ENCODE measurements at places on chromosomes 12 and 14.

DNA sequence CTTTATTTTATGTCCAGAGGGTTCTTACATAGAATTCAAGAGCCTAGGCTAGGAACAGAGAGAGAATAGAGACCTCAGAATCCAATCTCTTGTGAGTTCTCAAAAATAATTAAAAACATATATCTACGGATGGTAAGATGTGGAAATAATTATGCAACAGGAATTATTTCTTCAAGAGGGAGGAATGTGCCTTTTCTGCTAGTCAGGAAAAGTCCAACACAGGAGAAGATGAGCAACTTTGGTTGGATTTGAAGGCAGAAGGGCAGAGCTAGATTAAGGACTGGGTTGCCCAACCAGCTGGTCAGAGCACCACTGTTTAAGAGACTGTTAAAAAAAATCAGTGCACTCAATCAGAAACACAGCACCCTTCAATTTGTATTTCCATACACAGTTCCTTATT lies 365.5 kb downstream of the ETNK1 start:
- DNase-seq: no peak

DNA sequence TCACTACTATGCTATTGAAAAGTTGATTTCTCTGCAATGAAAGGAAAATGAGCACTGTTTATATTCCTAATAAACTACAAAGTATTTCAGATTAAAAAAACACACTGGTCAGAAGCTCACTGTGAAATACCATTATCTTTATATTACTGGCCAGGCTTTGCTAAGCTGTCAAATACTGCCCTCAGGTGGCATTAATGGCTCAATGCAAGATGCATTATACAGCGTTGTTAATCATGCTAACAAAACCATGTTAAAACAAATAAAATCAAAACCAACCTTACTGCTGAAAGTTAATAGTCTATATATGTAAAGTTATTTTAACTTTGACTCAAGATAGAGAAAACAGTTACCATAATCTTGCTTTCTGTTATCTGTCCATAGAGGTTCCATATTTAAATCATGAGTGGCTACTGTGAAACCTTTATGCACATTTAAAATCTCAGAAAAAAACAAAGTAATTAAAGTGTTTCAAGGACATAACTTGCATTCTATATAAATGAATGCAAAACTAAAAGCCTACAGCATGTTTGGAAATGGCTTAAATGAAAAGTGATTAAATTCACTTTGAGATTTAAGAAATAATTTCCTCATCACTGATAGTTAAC lies 121.7 kb downstream of the RALGAPA1 start:
- DNase-seq: no peak

GRCh38 chr14:56666716-56667115 lies 87.1 kb downstream of the TMEM260 start:
- DNase-seq: no peak

- no peak for DNase-seq
Observed at GRCh38 chr14:33940561-33941011, 10.3 kb downstream of the EGLN3 start.

DNA sequence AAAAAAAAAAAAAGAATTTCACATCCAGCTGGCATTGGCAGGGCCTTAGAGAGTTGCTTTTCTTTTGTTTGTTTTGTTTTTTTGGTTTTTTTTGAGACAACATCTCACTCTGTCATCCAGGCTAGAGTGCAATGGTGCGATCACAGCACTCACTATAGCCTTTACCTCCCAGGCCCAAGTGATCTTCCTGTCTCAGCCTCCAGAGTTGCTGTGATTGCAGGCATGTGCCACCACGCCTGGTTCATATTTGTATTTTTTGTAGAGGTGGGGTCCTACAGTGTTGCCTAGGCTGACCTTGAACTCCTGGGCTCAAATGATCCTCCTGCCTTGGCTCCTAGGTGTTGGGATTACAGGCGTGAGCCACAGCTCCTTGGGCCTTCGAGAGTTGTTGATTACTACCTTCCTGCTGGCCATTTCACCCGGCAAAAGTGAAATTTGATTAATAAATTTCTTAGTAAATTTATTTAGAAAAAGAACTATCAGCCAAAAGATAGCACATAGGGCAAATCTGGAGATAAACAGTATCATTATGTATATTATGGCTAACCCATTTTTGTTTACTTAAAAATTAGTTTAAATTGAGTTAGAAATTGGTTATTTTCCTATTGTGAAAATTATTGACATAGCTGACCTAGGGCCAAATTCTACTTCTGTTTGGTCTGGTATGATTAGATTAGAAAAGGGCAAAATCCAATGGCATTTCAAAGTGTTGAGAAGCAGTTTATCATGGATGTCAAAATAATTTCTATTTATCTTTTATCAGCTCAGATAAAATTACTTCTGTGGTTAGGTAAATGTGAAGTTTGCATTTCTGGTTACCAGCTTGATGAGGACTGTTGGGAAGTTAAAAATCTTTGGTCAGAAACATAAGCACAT lies 12.6 kb downstream of the ACTR6 start:
- no peak for DNase-seq

GRCh38 chr12:112182499-112182898 lies 57.1 kb downstream of the TRAFD1 start:
- no peak for DNase-seq

- no peak for DNase-seq
Observed at GRCh38 chr12:88391556-88391955, 188.7 kb downstream of the KITLG start.
